ENCODE measurements at places on chromosomes 4 and X.

DNA sequence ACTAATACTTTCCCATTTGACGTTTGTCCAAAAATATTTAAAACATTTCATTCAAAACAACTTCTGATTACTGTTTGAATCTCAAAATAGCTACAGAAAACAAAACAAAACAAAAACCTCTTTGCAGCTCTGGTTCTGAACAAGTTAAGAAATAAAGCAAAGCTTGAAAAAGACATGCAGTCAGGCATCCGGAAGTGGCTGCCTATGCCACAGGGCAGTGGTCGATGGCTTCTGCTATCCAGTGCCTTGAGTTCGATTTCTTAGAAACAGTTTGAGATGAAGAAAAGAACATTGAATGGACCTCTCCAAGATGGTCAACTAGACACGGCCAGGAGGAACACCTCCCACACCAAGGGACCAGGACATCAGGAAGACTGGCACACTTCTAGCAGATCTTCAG lies 125.3 kb downstream of the SCFD2 start:
- no peak for DNase-seq

DNA sequence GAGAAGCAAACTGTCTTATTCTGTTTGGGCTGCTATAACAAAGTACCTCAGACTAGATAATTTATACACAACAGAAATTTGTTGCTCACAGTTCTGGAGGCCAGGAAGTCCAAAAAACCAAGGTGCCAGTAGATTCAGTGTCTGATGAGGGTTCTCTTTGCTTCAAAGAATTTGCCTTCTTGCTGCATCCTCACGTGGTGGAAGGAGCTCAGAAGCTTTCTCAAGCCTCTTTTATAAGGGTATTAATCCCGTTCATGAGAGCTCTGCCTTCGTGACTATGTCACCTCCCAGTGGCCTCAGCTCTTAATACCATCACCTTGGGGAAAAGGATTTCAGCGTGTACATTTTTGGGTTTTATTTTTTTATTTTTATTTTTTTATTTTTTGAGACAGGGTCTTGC lies 20.1 kb downstream of the CA5B start:
- DNase-seq: no peak

DNA sequence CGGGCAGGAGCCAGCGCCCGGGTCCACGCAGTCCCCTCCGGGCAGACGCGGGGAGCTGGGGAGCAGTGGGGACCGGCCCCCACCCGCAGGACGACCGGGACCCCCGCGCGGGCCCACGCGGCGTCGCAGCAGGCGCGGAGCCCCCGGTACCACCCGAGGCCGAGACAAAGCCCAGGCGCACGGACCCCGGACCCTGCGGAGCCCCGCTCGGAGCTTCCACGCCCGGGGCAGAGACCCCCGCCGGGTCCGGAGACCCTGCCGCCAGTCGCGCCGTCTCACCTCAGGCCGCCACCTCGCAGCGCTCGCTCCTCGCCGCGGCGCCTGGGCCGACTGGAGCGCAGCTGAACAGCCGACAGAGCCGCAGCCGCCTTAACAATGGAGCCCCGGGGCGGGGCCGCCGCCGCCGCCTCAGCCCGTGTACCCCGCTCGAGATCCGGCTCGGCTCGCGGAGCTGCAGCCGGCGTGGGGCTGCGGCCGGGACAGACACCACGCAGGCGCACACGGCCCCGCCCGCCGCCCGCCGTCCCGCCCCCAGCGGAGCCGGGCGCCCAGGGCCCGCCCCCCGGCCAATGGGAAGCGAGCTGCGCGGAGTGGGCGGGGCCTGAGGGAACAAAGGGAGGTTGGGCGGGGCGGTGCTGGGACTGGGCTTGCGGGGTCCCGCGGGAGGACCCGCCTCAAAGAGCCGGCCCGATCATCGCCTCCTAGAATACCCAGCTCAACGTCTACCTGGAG lies at the start of gene AFAP1:
Gene AFAP1, minus strand, starts transcription at position 485 of the 732 bp plus-strand sequence. CDS start 67,783 bp downstream, outside the sequence.
- no peak for DNase-seq

- no peak for DNase-seq
Observed at GRCh38 chr4:8832113-8832915, 39.3 kb downstream of the HMX1 start.

DNA sequence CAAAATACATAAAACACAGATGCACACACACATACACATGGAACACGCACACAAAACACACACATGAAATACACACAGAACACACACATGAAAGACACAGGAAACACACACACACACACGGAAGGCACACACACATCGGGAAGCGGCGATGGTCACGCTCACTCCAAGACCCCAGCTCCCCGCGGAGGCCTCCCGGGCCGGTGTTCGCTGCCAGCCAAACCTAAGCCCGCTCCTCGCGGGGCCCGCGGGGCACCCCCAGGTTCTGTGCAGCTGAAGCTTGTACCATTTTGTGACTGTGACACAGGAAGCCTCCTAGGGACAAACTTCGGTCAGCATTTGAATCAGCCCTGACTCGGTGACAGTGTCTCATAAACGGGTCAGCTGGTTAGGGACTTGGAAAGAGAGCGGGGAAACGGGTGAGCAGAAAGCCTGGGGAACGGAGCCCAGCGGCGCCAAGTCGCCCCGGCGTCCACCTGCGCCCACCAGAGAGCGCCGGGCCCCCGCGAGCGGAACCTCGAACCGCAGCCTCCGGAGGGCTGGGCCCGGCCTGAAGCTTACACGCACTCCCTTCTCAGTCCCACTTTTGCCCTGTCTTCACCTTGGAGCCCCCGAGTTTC lies 32.1 kb downstream of the F11 start:
- no peak for DNase-seq

DNA sequence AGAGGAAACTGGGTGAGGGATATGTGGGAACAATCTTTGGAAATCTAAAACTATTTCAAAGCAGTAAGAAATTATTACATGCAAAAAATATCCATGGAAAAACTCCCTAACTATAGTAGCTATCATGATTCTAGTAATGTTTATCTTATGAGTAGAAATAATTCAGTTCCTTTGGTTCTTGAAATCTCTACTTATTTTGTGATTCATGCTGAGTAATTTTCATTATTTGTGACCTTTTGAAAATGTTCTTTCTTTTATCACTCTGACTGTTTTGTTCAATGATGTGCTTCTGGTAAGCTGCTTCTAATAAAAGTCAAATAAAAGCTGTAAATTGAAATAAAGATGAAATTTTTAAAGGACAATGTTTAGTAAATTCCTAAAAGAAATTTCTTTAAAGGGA lies 40.4 kb upstream of the MAGEB10 start:
- DNase-seq: no peak

GRCh38 chrX:2474280-2474962 lies 26.4 kb downstream of the DHRSX start:
- no peak for DNase-seq

DNA sequence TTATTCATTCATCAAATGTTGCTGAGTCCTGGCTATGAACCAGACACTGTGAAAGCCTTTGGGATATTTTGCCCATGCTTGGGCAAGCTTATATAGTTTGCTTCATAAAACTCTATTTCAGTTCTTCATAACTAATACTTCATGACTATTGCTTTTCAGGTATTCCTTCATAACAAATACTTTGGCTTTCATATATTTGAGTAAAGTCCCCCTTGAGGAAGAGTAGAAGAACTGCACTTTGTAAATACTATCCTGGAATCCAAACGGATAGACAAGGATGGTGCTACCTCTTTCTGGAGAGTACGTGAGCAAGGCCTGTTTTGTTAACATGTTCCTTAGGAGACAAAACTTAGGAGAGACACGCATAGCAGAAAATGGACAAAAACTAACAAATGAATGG lies 1.7 kb upstream of the AFP start:
- no peak for DNase-seq

DNA sequence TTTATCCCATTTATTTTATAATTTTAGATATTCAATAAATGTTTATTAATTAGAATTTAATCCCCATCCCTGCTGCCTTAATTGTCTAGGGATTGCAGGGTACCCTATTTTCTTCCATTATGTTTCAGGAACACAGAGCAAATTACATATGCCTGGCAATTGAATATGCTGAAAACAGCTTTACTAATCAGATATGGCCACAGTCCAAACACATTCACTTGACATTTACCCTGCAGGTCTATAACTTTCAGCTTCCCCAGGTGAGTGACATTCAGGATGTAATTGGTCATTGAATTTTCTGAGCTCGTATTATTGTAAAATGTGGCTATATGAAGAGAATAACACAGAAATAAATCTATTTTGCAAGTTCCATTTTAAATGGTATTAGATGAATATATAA lies 218.7 kb upstream of the NDST4 start:
- no peak for DNase-seq

- DNase-seq: no peak
Observed at GRCh38 chr4:52299120-52299519, 248.0 kb downstream of the SPATA18 start.

DNA sequence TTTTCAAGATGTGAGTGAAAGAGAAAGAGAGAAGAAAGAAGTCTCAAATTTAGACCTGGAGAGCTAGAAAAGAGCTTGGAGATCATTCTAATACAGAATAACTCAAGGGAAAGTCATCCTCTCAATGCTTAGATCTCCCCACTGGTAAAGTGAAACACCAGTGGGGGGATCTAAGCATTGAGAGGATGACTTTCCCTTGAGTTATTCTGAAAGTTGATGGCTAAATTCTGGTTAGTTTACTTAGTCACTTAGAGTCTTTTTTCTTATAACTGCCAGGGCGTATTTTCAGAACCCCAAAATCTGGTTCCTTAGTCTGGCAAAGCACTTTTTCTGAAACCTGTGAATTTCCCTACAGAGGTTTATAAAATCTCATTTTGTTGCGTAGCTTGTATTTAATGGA lies 198.6 kb downstream of the ARHGAP24 start:
- no peak for DNase-seq

- no peak for DNase-seq
Observed at GRCh38 chr4:40924096-40924792, 174.5 kb downstream of the NSUN7 start.

GRCh38 chr4:117326091-117326490 lies 240.7 kb upstream of the TRAM1L1 start:
- DNase-seq: no peak

DNA sequence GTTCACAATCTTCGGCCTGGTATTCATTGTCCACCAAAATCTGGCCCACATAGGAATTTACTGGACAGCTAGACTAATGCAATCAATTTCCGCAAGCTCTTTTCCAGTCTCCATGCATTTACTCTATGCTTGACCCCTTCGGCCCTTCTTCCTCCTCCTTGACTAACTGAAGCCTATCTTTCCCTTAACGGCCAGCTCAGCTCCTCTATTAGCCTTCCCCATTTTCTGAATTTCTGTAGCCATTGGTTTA lies 1.2 kb upstream of the PHKA2 start:
- DNase-seq: no peak

- peak; percentile 20 for DNase-seq
Observed at GRCh38 chr4:40897557-40898203, 147.9 kb downstream of the NSUN7 start.

DNA sequence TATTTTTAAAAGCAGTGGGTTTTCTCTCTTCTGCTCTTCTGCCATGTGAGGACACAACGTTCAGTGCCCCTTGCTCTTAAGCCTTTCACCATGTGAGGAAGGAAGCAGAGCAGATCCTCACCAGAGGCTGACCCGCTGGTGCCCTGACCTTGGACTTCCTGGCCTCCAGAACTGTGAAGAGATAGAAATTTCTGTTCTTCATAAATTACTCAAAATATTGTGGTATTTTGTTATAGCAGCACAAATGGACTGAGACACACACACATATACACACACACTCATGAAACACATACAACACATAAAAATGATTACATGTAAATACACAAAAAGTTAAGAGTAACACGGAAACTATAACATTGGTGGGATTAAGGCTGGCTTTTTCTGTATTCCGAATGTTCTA lies 244.8 kb upstream of the NOCT start:
- no peak for DNase-seq

- no peak for DNase-seq
Observed at GRCh38 chr4:25837107-25837506, 25.7 kb downstream of the SEL1L3 start.

DNA sequence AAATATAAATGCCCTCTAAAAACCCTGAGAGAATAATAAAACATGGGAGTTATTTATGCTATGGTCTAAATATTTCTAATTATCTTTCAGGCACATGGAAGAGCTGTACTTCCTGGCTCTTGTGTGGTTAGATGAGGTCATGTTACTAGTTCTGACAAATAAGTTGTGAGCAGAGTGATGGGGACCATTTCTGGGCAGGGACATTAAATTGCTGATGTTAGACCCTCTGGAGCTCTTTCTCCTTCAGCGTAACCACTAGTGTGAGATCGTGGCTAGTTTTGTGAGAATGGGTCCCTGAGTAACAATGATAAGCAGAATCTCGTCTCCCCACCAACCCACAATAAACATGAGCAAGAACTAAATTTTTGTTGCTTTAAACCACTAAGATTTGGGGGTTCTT lies 108.0 kb downstream of the MAML3 start:
- DNase-seq: no peak

GRCh38 chrX:34546366-34546765 lies 110.7 kb downstream of the TMEM47 start:
- no peak for DNase-seq

- DNase-seq: peak; percentile 82
Observed at GRCh38 chr4:142095886-142096605, 459.7 kb downstream of the IL15 start.

GRCh38 chr4:159209249-159209648 lies 106.4 kb downstream of the RAPGEF2 start:
- DNase-seq: no peak

DNA sequence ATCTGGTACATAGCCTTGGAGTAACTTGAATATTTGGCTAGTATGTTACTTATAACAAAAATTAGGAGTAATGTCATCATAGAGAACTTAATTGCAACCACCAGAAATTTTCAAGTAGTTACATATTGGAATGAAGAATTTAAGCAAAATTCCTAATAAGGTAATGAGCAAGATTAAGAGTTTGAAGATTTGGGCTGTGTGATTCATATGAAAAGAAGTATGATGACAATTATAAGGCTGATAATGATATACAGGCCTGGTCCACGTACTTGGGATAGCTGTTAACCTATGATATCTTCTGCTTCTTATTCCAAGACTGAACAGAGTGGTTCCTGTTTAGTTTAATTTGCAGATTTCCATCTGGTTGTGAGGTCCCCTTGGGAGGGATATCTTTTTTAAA lies 463.9 kb downstream of the RAPGEF2 start:
- DNase-seq: no peak

DNA sequence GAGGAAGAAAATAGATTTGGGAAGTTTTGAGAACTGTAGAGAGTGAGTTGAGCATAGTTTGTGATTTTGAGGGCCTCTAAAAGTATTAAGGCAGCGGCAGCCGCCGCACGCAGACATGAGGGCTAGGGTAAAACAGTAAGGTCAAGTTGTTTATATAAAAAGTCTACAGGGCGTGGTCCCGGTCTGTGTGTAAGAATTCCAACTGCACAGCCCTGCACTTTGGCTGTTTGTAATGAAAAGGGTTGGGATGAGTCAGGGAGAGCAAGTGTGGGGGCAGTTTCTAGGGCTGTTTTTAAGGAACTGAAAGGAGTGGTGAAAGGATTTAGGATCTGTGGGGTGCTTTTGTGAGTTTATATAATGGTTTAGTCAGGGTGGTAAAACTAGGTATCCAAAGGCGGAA lies 55.0 kb downstream of the BEX3 start:
- no peak for DNase-seq

- DNase-seq: no peak
Observed at GRCh38 chr4:76293772-76294171, 12.8 kb upstream of the STBD1 start.

- no peak for DNase-seq
Observed at GRCh38 chr4:167339781-167340180, 105.5 kb upstream of the SPOCK3 start.
